ENCODE measurements at places on chromosomes 11 and 22. TPM values are rescaled to one million over a fixed set of nuclear protein-coding genes. Genes with fewer than 3 reads are reported as not detected.

TRIM51 gene
- not detected for total RNA-seq

RAB38 gene
- total RNA-seq, result 10.2 TPM

ASPHD2 gene
- 2.4 TPM for total RNA-seq

KRTAP5-10 gene
- not detected for total RNA-seq

KCNJ1 gene
- 0.27 TPM for total RNA-seq

GDPD4 gene
- total RNA-seq, result not detected

MS4A14 gene
- total RNA-seq, result not detected

OR8K1 gene
- total RNA-seq, result not detected

CARNS1 gene
- total RNA-seq, result 0.31 TPM

UPK3A gene
- 0.62 TPM for total RNA-seq

RCOR2 gene
- total RNA-seq, result 8.1 TPM

All from type B pancreatic cell (in vitro differentiated cells).